ENCODE measurements at places on chromosomes 7 and 10.

GRCh38 chr10:6721480-6721879, 141.4 kb upstream of the PRKCQ start:
- DNase-seq: no peak

DNA sequence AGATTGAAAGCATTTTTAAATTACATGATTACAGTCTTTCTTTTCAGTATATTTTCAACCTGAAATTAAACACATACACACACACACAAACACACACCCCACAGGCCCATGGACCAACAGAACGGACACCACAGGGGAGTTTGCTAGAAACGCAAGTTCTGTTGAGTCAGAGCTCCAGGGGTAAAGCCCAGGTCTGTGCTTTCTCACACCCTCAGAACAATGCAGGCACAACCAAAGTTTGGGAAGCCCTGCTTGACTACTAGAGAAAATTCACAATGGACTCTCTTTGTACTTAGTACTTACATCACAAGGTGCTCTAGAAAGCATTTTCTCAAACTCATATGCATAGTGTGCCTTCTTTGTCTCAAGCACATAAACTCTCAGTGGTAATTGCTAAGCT, 704.0 kb upstream of the IGFBP3 start:
- DNase-seq: no peak

DNA sequence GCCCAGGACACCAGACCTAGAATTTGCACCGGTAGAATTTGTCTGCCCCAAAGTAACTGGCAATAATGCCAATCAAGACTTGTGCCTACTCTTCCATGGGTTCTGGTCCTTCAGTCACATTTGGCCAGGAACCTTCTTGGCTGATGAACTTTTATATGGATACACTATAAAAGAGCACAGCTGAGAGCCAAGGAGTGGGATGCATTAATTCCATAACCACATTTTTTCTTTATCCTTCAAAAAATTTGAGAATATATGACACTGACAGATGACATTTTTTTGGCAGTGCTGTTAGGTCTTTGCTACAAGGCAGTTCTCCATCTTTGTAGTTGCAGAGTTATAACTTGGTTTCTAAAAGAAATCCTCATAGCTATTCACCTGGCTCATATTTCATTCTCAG, 129.2 kb upstream of the HDAC9 start:
- no peak for DNase-seq

GRCh38 chr7:144866189-144866588, 30.3 kb upstream of the TPK1 start:
- no peak for DNase-seq

DNA sequence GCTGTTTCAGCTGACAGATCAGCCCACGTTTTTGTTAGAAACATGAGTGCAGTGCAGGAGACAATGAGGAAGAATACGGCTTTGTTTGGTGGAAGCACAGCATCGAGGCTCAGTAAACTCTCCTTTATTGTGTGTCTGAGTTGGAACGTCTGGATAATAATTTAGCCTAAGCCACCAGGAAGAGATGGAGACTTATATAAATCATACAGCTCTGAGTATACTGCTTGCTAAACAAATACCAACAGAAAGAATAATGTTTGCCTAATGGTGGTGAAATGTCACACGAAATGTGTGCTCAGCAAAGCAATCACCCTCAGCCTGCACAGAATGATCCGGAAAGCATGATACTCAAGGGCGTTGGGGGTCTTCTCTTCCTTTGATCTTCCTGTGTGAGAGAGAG, 664.1 kb upstream of the ADARB2 start:
- DNase-seq: no peak
